Cerebellar nuclear complex (tissue), 1 donor: ENCODE measurements at places on chromosomes 7 and 10.

GRCh38 chr10:96587264-96588059, 650 bp upstream of the TM9SF3 start:
- DNase-seq = no peak

DNA sequence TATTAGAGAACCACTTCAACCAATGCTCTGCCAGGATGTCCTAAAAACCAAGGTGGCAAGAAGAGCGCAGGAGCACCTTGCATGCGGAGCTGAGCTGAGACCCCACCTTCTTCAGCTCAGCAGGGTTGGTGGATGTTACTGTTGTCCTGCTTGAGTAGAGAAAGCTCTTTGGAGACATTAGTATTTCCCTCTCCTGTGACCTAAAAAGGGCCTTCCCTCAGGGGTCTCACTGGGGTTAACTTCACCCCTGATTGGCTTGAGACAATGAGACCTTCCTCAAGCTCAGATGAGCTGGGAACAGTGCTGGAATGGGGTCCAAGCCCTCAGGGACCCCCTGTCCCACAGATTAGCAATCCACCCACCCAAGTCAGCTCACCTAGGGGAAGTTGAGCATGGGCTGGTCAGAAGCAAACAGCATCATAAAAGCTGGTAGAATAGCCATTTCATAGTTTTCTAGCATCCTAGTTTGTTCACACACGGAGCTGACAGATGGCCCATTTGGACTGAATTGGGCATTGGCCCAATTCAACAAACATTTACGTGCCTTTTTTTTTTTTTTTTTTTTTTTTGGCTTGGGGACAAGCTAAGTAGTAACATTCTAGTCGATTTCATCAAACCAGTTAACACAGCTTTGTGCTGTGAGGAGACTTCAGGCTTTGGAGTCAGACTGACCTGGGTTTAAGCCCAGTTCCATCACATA, 100.6 kb upstream of the HABP2 start:
- no peak for DNase-seq

- DNase-seq = no peak
Observed at GRCh38 chr10:102413806-102414561, 4.6 kb downstream of the PSD start.

GRCh38 chr7:112297681-112298080, 91.2 kb downstream of the ZNF277 start:
- DNase-seq = no peak

- DNase-seq = no peak
Observed at GRCh38 chr7:155355745-155356144, 58.1 kb downstream of the INSIG1 start.

- DNase-seq = no peak
Observed at GRCh38 chr10:103481974-103482531, 3.0 kb upstream of the CALHM3 start.

GRCh38 chr7:2782565-2782964, 61.5 kb downstream of the GNA12 start:
- DNase-seq = no peak

DNA sequence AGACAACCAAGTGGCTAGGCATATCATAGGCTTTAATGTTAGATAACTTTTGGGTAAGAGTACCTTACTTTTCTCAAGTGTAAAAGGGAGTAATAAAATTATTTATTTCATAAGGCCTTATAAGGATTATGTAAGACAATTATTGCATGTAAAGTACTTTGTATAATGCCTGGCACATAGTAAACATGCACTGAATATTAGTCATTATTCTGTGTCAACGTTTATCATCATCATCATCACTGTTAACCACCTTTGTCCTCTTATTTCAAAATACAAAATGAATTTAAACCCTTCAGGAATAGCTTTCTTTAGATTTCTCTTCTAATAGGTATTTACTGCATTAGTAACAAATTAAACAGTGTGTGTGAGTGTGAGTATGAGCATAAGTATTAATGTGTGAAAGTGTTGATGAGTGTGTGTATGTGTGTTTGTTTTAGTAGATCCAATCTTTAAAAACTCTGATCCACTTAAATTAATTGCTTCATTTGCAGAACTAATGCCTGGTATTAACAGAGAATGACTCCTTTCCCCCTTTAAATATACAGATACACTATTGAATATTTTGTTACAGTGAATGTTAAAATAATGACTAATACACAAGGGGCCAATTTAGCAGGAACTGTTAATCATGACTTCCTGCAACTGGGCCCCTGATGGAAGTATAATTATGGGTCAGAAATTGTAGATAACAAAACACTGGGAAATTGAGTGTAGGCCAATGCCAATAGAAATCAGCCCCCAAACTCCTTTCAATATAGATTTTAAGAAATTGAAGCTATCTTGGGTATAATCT, 213.3 kb upstream of the FZD8 start:
- no peak for DNase-seq

GRCh38 chr10:43945094-43945730, 296.5 kb upstream of the ZNF32 start:
- no peak for DNase-seq

DNA sequence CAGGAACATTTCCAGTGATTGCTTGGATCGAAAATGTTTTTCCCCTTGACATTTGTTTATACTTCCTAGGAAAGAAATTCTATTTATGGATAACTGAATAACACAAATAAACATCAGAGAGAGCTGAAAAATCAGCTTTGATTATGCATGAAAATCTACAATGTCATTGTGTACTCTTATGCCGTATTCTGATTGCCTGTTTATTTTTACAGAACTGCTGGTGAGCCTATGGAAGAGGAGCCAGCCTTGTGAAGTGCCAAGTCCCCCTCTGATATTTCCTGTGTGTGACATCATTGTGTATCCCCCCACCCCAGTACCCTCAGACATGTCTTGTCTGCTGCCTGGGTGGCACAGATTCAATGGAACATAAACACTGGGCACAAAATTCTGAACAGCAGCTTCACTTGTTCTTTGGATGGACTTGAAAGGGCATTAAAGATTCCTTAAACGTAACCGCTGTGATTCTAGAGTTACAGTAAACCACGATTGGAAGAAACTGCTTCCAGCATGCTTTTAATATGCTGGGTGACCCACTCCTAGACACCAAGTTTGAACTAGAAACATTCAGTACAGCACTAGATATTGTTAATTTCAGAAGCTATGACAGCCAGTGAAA, 121.5 kb downstream of the TWIST1 start:
- DNase-seq = no peak

- DNase-seq = no peak
Observed at GRCh38 chr10:14648946-14649345, 125.8 kb downstream of the FAM107B start.

GRCh38 chr10:93068411-93069244, 5.1 kb upstream of the CYP26A1 start:
- DNase-seq = no peak

GRCh38 chr10:593016-593415, 96.5 kb downstream of the DIP2C start:
- DNase-seq = no peak

DNA sequence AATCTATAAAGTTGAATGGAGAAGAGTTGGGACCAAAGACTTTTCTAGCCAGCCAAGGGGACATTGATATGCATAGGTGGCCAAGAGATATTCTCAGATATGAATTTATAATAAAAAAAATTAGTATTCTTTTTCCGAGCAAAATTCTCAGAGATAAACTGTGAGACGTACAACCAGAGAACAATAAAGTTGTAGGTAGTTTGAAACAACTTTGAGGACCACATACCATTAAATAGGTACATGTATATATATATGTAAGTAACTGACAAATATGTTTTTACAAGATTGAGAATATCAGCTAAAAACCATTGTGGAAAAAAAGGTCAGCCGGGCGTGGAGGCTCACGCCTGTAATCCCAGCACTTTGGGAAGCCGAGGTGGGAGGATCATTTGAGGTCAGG, 56.5 kb downstream of the EXOC4 start:
- DNase-seq = no peak

GRCh38 chr10:98467506-98468318, 21.0 kb upstream of the HPS1 start:
- peak; percentile 45 for DNase-seq

DNA sequence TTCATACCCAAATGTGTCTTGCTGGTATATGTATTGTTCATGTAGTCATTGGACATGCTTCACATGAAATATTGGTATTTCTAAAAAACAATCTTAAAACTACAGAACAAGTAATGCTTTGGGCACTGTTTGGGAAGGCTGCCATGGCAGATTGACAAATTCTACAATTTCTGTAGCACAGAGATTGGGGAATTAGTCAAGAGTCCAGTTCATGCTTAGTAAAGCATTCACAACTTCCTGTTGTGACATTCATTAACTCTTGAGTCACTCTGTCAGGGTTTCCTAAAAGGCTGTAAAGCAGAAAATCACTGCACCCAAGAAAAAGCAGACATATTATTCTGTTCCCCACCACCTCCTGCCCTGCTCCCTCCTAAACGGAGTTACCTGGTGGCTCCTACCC, 398.9 kb downstream of the PHTF2 start:
- no peak for DNase-seq

- DNase-seq = no peak
Observed at GRCh38 chr10:71549766-71550533, 153.2 kb downstream of the CDH23 start.

DNA sequence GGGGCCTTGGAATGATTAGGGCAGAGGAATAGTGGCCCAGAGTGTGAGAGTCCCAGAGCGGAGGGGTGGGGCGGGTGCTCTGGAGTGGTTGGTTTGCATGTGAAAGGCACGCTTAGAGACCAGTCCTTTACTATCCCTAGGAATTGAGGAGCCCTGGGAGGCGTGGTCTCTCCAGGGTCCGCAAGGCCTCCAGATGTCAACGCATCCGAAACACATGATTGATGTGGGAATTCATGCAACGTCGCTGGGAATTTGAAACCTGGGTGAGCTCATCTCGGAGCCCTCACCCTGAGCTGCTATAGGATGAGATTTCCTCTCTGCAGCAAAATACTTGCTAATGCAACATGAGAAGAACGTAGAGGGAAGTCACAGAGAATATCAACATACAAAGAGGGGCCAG, 51.2 kb downstream of the NPTX2 start:
- no peak for DNase-seq

DNA sequence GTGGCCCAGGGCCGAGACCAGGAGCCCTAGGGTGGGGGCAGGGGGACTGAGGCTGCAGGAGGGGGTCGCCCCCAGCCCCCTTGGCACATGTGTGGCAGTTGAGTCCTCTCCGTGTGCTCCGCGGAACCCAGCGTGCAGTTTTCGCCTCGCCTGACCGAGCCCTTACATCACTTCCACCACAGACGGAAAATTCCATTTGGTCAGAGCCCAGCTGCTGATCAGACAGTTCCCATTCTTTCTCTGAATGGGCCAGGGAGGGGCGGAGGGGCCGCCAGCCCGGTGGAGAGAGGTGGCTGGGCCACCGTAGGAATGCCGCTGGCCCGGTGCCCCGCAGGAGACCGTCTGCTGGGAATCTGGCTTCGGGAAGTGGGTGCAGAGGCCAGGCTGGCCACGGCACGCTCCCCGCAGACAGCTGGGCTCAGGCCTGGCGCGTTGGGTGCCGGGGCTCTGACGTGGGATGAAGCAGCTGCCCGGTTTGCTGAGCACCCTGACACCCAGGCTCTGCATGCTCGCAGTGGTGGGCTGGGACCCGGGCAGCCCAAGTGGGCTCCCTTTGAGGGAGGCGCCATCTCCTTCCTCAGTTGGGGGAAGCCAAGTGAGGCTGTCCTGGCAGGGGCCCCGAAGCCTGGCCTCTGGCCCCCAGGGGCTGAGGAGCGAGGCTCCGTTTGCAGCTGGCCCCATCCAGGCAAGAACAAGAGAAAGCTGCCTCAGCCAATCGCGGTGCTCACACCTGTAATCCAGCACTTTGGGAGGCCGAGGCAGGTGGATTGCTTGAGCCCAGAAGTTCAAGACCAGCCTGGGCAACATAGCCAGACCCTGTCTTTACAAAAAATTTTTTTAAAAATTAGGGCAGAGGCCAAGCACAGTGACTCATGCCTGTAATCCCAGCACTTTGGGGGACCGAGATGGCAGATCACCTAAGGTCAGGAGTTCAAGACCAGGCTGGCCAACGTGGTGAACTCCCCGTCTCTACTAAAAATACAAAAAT, 9.9 kb downstream of the TTYH3 start:
- DNase-seq = no peak

- DNase-seq = no peak
Observed at GRCh38 chr7:123944395-123944794, 19.4 kb downstream of the SPAM1 start.

- DNase-seq = no peak
Observed at GRCh38 chr10:50503661-50504320, 120.0 kb downstream of the SGMS1 start.

DNA sequence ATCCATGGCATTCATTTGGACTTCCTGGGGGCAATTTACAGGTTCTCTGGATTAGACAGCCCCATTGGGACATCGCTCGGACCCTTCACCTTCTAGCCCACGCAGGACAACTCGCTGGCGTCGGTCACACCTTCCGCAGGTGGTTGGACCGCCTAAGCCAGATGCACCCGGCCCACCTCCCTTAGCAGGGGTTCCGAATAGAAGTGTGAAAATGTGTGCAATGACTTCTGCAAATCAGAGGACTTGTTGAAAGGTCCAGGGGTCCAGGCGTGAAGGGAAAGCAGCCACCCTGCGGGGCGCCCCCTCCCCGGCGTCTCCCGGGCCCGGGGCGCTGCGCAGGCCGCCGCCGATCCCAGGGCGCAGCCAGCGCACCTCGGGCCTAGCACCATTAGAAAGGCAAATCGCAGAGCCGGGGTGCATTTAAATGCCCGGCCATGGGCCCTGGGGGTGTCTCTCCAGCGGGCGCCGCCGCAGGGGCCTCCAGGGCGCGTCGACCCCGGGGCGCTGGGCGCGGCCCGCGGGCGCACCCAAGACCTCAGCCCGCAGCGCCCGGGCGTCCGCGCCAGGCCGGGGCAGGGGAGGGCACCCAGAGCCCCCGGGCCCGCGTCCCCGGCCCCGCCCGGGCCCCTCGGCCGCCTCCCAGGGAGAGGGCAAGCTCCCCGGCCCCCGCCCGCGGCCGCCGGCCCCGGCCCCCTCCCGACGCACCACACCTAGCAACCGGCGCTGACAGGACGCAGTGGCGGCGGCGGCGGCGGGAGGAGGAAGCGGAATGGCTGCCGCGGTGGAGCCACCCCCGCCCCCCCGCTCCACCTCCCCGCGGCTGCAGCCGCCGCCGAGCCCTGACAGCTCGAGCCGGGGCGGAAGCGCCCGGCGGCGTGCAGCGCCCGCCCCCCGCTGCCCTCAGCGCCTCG, 1.2 kb downstream of the JAZF1 start:
- DNase-seq = no peak

DNA sequence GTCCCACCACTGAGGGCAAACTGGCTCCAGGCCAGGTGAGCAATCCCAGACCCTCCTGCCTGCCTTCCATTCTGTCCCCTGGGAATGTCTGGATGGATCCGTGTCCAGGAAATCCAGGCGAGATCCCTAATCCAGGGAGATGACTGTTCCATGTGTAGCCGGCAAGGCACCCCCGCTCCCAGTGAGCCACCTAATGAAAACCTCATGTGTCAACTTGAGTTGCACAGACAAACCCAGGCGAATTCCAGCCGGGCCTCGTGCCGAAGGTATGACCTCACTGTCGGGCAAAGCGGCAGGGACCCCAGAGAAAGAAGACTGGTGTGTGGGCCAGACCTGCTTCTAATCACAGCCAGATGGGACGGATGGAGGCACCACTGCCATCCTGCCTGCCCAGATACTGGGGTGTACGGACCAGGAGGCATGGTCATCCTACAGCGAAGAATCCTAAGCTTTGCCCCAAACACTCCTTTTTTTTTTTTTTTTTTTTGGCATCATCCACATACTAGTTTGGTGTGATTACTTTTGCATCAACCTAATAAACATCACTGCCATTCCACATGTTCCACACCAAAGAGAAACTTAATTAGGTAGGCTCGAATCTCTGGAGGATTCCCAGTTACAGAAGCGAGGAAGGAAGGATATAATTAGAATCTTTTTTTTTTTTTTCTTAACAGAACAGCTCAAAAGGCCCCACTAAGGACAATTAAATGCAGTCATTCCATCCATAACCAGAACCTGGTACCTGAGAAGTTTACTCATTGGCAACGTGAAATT, 313.1 kb downstream of the CALN1 start:
- DNase-seq = no peak

- no peak for DNase-seq
Observed at GRCh38 chr10:78411716-78412115, 378.1 kb downstream of the RPS24 start.
